ENCODE measurements at places on chromosomes 13 and 19. TPM values are rescaled to one million over a fixed set of nuclear protein-coding genes. Genes with fewer than 3 reads are reported as not detected.

Gene ZNF382
- total RNA-seq: 16.0 TPM

Gene STOML3
- not detected for total RNA-seq

Gene NLRP11
- total RNA-seq: under 0.01 TPM

Gene PTH2
- total RNA-seq: not detected

Gene CBY2
- not detected for total RNA-seq

Gene CYP2A7
- not detected for total RNA-seq

All from fibroblast of lung (primary cell).